ENCODE measurements at places on chromosomes 13 and 19.

GRCh38 chr13:112325920-112326645, 50.1 kb upstream of the SPACA7 start:
- no peak for DNase-seq

DNA sequence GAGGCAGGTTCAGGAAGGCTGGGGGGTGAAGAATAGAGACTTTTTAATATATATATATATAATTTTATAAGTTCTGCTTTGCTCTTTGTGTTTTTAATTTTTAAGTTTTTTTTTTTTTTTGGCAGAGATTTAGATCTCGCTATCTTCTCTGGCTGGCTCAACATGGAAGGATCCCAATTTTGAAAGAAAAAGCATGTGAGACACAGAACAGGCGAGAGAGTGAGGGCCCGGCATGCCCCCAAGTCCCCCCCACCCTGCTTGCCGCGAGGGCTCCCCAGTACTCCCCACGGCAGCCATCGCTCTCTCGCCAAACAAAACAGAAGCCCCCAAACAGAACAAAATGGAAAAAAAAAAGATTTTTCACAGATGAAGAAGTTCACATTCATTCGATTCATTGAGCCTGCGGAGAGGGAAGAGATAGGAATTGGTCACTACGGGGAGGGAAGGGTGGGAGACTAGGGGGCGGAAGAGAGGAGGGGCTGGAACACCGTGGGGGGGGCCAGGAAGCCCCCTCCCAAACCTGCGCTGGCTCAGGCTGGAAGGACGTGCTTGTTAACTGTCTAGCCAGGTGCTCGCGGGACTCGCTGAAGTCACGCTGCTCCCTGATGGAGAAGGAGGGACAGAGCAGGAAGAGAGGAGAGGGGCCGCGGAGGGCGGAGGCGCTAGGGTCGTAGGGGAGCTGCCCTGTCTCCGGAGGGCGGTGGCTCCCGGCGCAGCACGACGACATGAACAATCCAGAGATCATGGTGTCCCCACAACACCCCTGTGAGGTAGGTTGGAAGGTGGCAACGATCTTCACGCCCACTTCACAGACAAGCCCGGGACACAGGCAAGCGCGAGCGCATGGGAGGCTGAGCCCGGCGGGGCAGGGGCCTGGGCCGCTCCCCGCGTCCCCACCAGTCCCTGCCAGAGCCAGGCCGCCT, 10.6 kb downstream of the KHSRP start:
- DNase-seq, result no peak

- DNase-seq, result no peak
Observed at GRCh38 chr13:100824366-100824765, 149.8 kb upstream of the TMTC4 start.

DNA sequence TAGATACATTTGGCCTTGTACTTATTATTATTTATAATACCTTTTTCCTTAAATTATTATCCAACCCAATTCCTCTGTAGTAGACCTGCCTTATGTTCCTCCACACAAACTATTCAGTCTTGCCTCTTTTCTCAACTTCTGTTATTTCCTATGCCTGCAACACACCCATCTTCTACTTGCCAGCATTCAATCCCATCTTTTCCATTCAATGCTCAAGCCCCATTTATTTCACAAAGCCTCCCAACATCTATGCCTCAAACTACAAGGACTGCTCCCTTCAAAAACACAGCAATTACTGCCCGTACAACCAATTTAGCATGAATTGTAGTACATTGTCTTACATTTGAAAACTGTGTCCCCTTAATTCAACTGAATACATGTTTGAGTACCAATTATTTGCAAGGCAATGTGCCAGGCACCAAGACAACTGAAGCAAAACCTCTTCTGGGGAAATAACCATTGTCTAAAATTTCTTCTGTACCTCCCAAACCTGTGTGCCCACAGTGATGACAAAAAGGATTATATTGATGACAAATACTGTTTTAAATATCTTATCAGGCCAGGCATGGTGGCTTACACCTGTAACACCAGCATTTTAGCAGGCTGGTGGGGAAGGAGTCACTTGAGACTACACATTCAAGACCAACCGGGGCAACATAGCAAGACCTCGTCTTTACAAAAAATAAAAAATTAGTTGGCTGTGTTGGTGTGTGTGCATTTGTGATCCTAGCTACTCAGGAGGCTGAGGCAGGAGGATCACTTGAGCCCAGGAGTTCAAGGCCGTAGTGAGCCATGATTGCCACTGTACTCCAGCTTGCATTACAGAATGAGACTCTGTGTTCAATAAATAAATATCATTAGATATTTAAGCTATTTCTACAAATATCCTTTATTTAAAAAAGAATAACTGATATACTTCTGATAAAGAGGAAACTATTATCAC, 35.1 kb downstream of the ELF1 start:
- no peak for DNase-seq

- DNase-seq, result no peak
Observed at GRCh38 chr13:48251611-48252081, 18.6 kb downstream of the ITM2B start.

GRCh38 chr13:51770681-51771417, 33.1 kb downstream of the DHRS12 start:
- no peak for DNase-seq

DNA sequence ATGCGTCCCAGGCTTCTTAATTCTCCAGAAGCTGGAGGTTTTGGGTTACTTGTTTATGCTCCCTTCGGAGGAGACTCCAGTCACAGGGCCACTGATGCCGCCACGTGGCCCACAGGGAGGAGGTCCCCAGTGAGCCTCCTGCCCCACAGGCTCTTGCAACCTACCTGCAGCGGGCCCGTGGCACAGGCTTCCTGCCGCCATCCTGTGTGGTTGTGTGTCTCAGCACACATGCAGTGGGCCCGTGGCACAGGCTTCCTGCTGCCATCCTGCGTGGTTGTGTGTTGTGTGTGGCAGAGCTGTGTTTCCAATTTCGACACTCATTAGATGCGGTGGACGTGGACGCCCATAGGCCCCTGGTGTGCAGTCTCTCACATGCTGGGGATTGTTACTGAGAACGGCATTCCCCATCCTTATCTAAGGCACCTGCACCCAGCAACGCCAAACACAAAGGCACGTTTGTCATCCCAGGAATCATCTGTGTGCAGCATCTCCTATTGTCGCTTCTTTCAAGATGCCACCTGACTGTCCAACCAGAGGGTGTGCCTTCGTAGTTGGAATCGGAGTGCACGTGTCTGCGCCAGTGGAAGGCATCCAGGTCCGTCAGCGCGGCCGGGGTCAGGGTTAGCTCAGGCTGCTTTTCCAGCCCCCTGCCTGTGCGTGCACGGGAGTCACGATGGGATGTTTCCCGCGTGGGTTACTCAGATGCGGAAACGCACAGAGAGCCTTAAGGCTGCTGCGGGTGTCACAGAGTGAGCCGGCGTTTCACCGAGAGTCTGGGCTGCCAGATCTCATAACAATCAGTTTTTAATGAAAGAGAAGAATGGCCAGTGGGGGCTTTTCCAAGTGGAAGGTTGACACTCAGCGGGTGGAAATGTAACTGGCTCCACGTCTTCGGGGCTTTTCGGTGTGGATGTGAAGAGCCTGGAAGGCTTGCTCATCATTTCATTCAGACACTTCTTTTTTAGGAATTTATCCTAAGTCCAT, 119.8 kb downstream of the ATP11A start:
- DNase-seq, result no peak

GRCh38 chr13:59754411-59754810, 409.3 kb downstream of the DIAPH3 start:
- DNase-seq, result no peak

DNA sequence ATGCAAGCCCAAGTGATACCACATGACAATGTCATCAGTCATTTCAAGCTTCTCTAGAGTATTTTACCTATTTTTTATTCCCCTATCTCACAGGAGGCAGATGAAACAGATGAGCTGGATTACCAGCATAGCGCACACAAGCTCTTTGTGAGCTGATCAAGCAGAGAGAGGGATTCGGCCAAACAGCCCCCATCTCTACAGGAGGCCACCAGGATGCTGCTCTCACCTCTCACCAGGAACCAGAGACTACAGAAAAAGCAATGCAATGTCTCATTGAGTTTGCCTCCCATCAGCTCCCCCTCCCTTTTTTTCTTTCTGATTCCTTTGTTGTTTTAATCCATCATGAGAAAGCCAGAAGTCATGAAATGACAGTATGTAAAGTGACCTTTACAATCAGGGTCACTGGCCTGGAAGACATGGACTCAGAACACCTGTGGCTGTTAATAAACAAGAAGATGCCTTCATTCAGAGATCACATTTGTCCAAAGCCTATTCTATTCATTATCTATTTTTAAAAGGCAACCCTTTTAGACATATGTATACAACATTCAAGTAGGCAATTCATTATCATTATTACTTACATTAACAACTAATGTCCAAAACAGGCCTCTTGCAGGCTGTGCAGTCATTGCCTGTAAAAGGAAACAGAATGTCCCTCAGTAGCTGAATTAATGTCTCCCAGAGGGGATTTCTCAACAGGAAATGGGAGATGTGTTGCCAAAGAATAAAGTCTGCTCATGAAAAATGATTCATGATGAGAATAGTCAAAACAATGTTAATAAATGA, 656.6 kb downstream of the TBC1D4 start:
- DNase-seq, result no peak

DNA sequence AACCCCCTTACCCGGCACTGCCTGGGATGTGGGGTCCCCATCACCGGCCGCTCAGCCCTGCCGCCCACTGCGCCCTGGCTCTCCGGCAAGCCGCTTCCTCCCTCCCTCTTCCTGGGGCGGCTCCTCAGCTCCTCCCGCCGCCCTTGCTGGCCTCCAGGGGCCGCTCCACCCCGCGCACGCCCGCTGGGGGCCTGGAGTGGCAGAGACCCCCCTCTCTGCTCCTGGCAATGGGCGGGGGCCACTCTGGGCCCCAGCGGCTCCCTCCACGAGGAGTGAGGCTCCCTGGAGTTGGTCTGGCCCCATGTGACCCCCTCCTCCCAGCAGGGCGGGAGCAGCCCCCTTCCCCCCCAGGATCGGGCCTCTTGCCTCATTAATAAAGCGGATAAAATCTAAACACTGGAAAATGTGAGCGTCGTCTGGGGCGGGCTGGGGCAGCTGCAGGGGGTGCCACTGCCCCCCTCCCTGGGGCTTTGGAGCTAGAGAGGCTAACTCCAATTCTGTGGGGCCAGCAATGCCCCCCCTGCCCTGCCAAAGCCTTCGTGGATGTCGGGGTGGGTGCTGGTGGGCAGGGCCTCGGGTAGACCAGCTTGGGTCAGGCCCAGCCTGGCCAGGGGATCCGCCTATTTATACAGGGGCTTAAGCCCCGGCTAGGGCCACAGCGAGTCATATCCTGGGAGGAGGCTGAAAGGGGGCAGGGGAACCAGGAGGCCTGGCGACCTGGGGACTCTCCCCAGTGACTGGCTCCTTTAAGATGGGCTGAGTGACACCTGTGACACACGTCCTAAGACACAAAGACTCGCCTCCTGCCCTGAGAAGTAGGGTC, at the start of gene PTGER1:
TSS of gene PTGER1 (minus strand) at position 104 of the 823 bp plus-strand sequence. CDS start 1,034 bp downstream, outside the sequence.
- no peak for DNase-seq

DNA sequence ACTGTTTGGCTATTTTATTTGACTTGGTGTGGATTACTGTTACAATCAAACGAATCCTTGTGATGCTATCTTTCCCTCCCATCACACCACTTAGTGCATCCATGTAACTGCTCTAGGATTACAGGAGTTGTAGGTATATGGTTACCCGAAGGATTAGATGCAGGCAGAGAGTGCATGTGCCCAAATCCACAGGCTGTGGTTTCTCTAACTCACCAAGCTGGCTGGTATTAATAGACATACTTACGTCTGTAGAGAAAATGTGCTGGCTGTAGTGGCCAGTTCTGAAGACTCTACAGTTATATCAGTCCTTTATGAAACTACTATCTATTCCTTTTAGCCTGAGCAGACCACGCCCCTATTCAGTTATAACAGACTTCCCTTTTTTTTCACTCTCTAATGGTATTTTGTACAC, 1.1 kb upstream of the HMGB1 start:
- no peak for DNase-seq

GRCh38 chr19:3968556-3969434, 2.1 kb downstream of the DAPK3 start:
- DNase-seq, result peak; percentile 72

DNA sequence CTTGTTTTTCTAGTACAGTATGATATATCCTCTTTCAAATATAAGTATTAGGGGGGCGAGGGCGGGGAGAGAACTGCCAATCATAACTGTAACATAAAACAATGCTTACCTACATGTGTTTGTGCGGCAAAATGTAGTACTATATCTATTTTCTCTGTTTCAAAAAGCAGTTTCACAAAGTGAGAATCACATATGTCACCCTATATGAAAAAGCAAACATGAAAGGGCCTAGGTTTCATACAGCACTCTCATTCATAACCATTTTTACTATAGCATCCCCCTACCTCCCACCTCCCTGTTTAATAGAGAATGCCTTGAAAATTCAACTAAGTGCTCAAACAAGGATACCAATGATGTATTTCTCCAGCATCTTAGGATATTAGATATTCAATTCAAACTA, 5.2 kb downstream of the TGDS start:
- no peak for DNase-seq

DNA sequence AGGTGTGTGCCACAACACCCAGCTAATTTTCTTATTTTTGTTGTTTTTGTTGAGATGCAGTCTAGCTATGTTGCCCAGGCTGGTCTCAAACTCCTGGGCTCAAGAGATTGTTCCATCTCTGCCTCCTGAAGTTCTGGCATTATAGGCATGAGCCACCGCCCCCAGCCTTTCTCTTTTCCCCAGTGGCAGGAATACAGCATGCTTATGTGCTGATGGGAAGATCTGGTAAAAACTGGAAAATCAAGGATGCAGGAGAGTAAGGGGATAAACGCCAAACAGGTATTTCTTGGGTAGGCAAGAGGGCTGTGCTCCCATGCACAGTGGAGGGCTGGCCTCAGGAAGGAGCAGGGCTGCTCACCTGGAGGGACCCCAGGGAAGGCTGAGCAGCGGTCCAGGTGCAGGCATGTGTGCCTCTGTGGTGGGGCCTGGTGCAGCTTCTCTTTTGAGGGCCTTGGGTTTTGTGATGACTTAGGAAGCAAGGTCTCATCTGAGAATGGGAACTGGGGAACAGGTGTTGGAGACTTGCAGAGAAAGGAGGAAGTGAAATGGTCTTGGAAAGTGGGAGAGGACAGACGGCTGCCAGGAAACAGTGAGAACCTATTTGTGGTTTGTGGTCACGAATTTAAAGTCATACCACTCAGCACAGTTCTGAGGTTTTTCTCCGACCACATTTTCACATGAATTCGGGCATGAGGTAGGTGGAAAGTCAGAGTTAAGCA, 106.5 kb downstream of the TEX26 start:
- no peak for DNase-seq

DNA sequence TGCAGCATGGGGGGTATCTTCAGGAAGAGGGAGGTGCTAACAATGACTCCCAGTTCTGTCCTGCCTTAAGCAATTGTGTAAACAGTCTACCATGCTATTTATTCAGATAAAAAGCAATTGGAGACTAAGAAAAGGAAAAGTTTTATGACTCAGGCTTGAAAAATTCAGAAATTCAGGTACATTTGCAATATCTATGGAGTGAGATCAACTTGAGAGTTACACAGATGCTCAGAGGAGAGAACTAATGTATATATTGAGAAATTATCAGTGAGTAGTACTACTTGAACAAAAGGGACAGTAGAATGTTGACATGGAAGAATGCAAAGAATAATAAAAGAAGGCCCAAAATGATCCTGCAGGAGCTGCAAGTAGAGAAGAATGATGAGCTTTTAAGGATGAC, 277.6 kb upstream of the DACH1 start:
- DNase-seq, result no peak

Data from left lobe of liver (tissue), 2 donors.